ENCODE measurements at places on chromosomes 11 and 22. TPM values are rescaled to one million over a fixed set of nuclear protein-coding genes. Genes with fewer than 3 reads are reported as not detected.

GRCh38 chr11:20084921-20085814, 75.1 kb downstream of the DBX1 start:
- DNase-seq: no peak

Gene VSIG2
- polyA plus RNA-seq: 0.13 TPM

GRCh38 chr11:33696931-33697638, 3.5 kb downstream of the C11orf91 start:
- no peak for DNase-seq

Gene NF2
- 24.8 TPM for polyA plus RNA-seq

DNA sequence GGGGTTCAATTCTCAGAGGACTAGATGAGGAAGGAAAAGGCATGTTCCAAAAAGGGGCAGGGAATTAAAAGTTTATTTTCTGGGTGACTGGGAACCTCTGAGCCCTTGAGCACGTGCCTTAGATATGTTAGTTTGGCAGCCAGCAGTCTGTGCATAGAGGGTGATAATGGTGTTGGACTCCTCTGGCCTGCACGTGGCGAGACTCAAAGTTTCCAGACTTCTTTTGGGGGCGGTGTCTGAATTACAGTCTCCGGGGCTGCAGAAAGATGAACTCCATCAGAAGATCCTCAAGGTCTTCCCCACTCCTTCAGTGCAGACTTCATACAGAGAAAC, 861 bp upstream of the ZNRF3 start:
- DNase-seq: no peak

DNA sequence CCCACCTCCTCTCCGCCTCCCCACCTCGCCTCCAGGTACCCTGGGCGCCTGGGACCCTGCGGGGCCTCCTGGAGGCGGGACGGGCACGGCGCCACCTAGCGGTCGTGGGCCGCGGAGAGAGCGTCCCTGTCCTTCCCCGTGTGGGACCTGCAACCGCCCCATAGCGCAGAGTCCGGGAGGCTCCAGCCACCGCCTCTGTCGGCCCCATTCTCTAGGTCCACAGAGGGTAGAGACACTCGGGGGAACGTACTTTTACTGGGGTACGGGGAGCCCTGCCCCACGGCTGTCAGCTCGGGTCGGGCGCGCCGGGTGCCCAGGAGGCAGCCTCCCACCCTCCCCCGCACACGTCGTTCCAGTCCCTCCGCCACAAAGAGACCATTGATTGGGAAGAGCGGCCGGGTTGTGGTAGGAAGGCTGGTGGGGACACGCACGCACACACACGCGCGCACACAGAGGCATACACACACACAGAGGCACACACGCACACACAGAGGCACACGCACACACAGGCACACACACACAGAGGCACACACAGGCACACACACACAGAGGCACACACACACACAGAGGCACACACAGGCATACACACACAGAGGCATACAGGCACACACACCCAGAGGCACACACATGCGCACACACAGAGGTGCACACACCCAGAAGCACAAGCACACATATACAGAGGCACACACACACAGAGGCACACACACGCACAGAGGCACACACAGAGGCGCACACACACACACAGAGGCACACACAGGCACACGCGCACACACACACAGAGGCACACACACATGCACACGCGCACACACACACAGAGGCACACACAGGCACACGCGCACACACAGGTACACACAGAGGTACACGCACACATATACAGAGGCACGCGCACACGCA, 12.6 kb upstream of the NECTIN1 start:
- DNase-seq: no peak

DNA sequence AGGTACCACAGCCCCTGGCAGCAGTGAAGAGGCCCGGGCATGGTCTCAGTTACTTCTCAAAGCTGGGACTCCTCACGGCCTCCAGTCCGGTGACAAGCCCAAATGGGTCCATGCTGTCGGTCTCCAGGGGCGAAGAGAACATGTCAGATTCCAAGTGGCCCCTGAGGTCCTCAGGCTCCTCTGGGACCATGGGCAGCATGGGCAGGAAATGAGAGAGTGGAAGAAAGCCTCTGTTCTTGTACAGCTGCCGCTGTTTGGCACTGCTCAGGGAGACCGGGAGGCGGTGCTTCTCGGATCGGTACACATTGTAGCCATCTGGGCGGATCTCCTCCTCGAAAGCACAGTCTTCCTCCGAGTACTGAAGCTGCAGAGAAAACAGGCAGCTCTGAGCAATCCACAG, 4.6 kb downstream of the FGF19 start:
- DNase-seq: no peak

Gene C11orf86
- not detected for polyA plus RNA-seq

GRCh38 chr11:102926517-102926916, 29.0 kb downstream of the MMP13 start:
- DNase-seq: no peak

DNA sequence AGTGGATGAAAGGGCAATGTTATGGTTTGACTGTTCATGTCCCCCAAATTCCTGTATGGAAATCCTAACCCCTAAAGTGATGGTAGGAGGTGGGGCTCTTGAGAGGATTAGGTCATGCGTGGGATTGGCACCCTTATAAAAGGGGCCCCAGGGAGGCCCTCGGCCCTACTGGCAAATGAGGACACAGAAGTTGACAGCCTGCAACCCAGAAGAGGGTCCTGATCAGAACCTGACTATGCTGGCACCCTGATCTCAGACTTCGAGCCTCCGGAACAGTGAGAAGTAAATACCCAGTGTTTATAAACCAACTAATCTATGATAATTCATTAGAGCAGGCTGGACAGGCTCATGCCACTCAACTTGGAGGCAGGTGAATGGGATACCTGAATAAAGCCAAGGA, 8.7 kb downstream of the IFITM10 start:
- no peak for DNase-seq

Gene KRTAP5-9
- not detected for polyA plus RNA-seq

DNA sequence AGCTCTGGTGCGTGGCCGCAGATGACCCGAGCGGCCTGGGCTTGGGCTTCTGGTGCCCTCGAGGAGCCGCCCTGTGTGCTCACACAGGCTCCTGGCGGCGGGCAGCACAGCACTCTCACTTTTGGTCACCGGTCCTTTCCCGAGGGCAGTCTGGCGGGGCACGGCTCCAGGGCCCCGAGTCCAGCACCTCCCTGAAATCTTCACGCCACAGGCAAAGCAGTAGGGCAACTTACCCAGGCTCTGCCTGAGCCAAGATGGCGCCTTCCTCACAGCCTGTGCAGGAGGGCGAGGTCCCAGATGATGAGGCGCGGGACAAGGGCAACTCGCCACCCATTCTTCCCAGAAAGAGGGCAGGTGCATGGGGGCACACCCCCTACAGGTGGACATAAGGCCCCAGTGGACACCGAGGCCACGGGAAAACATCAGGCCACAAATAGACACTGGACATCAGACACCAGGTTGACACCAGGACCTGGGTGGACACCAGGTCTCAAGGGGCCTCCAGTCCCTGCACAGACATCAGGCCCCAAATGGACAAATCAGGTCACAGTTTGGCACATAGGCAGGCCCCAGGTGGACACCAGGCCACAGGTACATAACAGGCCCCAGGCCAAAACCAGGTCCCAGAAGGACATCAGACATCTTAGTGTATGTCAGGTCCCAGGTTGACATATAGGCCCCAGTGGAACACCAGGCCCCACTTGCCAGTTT, 57.6 kb upstream of the SEPTIN5 start:
- DNase-seq: no peak

DNA sequence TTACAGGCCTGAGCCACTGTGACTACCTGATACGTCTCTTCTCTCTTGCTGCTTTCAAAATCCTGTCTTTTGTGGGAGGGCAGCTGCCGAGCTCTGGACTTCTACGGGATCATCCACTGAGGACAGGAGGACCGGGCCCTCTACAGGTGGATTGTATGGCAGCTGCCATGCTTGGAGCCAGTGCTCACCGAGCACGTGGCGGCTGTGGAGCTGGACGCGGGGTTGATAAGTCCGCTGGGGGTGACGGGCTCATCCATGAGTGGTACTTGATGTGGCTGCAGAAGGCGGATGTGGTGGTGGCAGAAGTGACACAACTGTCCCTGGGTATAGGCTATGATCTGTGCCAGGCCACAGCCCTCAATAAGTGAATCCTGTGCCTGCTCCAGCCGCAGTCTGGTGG, 1.8 kb upstream of the CYP2D6 start:
- no peak for DNase-seq

DNA sequence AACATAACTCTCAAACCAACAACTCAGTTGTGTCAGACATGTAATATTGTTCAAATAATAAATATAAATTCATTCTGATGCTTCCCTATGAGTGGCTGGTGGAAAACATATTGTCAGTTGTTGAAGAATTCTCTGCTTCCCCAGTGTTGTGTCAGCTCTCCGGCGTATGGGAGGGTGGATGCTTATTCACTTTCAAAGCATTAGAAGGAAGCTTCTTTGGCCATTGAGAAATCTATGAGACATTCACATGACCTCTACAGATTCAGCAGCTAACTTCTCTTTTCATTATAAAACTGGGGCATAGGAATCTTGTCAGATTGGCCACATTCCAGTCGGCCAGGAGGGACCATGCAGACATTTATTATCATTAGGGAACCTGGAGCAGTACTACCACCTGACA, 2.9 kb downstream of the OR51V1 start:
- DNase-seq: no peak

- DNase-seq: no peak
These were observed 53.3 kb upstream of the SYN3 start for GRCh38 chr22:33111491-33111890.

DNA sequence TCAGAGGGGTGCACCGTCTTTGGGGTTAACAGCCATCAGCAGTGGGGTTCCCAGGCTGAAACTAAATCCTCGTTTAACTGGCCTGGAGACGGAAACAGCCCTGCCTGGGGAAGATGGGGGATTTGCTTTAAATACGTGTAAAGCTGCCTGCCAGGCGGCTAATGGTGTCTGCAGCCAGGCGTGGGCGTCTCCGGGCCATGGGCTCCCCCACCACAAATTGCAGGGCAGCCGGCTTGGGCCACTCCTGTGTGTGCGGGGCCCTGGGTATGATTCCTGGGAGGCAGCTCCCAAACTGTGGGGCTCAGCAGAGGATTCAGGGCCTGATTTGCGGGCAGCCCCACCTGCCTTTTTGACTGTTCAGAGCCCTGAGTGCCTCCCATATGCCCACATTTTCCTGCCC, 110.5 kb downstream of the KCNQ1 start:
- no peak for DNase-seq

Gene EFEMP2
- 0.70 TPM for polyA plus RNA-seq

- no peak for DNase-seq
These were observed 5.7 kb downstream of the TNNI2 start for GRCh38 chr11:1844221-1845094.

GRCh38 chr11:45511566-45511965, 153.9 kb downstream of the CHST1 start:
- no peak for DNase-seq

DNA sequence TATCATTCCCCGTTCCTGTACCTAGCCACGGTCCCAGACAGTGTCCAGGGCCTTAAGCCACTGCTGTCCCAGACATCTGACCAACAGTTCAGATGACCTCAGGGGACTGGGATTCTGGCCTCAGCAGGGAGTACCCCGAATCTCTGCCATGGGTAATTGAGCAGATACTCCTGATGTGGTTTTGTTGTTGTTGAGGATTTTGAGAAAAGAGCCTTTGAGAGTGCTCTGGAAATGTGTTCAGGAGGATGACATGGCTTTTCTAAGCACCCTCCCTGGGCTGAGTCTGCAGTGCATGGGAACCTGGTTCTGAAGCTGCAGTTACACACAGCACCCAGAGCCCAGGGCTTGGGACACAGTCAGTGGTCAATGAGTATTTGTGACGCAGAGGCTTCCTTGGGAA, 30.4 kb downstream of the ADAMTS15 start:
- DNase-seq: no peak

- DNase-seq: no peak
These were observed 73.3 kb upstream of the ALX4 start for GRCh38 chr11:44383246-44383645.

Data from GM12878 (cell line).